ENCODE measurements at places on chromosomes 4 and X. TPM values are rescaled to one million over a fixed set of nuclear protein-coding genes. Genes with fewer than 3 reads are reported as not detected.

GRCh38 chr4:142497606-142498005 is 348.5 kb downstream of the INPP4B start:
- no peak for DNase-seq

GRCh38 chr4:37603070-37603468 is 83.1 kb downstream of the RELL1 start:
- peak; percentile 65 for DNase-seq

The TNMD gene
- polyA plus RNA-seq = 3.1 TPM

DNA sequence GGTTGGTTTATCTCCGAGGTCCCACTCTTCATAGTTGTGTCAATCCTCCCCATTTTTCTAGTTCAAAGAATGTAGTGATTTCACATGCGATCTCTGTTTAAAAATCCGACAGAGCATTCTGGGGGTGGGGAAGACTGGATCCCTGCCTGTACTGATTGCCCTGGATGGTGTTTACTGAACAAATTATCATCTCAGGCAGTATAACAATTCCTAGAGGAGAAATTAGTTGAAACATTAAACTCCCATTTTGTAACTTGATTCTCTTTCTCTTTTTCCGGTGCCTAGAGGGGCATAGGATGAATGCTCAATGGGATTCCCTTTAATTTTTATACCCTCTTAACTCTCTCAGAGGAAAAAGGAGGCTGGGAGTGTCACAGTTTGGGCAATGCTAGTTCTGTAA is 10.0 kb upstream of the CWH43 start:
- DNase-seq = no peak

DNA sequence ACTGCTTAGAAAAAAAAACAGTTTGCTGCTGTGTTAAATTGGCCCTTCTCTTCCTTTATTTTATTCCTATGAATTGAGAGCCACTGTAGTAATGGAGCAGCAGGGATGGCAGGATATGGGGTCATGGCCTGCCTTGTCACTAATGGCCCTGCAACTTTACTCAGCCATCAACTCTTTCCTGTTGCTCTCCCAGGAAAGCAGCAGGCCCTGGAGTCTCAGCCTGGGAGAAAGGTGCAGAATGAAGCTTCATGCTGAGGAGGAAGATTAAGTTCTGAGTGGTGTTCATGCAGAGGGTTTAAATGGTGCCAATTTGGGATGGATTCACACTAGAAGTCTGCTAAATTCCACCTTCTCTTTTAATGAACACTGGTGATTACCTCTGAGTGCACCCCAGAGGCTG is 285.6 kb downstream of the GPAT3 start:
- DNase-seq = no peak

GRCh38 chr4:2243681-2244380 is 1.9 kb upstream of the HAUS3 start:
- no peak for DNase-seq

DNA sequence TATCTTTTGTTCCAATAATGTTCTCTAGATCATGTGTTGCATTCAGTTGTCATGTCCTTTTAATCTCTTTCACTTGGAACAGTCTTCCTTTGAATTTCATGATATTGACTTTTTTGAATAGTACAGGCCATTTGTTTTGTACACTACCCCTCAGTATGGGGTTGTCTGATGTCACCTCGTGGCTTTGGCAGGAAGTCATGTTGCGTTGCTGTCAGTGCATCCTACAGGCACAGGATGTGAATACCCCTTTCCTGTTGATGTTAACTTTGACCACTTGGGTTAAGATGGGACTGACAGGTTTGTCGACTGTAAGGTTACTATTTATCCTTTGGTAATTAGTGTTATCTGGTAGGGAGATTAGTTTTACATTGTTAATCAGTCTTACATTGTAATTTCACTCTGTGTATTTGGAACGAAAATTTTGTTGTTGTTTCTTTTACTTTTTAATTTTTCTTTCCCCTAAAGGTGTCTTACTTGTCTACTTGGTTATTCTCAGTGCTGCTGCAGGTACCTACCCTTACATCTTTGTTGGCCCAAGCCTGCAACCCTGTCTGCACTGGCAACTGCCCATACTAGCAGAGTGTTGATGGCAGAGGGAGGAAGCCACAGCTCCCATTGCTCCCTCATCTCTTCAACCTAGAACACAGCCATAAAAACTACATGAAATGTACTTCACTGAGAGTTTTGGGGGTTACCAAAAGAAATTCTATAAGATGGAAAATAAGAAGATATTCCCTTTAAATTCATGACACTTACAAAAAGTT is 14.7 kb upstream of the ATP8A1 start:
- no peak for DNase-seq

DNA sequence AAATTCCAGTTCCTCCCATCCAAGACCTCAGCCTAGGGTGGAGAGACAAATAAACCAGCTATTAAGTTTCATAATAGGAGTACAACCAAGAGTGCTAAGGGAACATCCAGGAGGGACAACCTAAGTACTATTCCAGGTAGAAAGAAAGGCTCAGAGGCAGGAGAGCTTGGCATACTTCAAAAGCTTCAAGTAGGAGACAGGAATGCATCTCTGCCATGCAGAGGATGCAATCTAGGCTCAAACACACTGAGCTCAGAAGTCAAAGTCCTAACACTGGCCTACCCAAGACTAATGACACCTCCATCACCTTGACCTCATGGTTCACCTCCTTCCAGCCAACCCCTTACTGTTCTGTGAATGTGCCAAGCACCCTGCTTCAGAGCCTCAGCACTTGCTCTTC is 8.1 kb downstream of the WDFY3 start:
- DNase-seq = no peak

The CHRDL1 gene
- 10.5 TPM for polyA plus RNA-seq

The TMSB15A gene
- 71.4 TPM for polyA plus RNA-seq

The SERPINA7 gene
- polyA plus RNA-seq = 0.14 TPM

DNA sequence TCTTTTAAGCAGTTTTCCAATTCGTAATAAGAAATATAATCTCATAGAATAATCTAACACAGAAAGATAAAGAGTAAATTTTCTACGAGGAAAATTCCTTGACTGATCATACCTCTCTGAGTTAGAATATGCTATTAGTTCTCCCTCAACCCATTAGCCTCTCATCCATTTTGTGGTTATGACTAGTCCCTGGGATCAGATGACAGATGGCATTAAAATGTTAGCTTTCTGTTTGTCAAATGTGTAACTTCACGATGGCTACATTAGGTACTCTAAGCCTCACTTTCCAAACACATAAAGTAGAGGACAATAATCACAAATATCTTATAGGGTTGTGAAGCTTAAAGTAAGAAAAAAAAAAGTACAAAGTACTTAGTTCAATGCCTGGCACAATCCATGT is 112.2 kb downstream of the ZAR1 start:
- DNase-seq = no peak

DNA sequence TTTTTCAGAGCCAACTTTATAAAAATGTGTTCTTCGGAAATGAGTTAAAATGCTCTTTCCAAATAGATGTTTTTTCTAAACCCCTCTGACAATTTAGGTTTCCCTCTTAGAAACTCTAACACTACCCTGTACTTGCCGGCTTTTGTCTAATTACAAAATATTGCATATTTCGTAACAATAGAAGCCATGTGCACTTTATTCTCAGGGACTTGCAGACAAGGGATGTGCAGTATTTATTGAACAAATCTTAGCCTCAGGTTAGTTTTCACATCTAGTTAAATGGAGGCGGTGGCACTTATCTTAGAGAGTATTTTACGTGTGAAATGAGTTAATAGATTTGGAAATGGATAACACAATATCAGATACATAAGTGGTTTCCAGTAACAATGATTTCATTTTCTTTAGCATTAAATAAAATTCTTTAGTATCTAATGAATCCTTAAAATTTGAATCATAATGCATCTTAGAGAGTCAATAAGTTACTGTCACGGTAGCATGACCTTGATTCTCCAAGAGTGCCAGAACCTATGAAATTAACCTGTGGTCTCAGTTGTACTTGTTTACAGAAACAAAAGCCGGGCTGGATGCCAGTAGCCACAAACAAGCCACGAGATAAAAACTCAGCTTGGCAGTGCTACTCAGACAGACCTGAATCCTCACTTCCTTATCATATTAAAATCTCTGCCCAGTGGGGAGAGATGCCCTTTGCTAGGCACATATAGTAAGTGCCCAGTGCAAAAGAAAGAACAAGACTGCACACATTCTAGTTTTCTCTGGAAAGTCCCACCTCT is 772 bp upstream of the PABPC4L start:
- no peak for DNase-seq

GRCh38 chr4:138759554-138759902 is 256.1 kb upstream of the NOCT start:
- no peak for DNase-seq

GRCh38 chr4:106530024-106530361 is 161.4 kb upstream of the GIMD1 start:
- no peak for DNase-seq

The GPR82 gene
- polyA plus RNA-seq = 0.13 TPM

- no peak for DNase-seq
These were observed 19.4 kb upstream of the SRD5A3 start for GRCh38 chr4:55326629-55327028.

GRCh38 chr4:153937289-153937688 is 148.4 kb upstream of the SFRP2 start:
- no peak for DNase-seq

DNA sequence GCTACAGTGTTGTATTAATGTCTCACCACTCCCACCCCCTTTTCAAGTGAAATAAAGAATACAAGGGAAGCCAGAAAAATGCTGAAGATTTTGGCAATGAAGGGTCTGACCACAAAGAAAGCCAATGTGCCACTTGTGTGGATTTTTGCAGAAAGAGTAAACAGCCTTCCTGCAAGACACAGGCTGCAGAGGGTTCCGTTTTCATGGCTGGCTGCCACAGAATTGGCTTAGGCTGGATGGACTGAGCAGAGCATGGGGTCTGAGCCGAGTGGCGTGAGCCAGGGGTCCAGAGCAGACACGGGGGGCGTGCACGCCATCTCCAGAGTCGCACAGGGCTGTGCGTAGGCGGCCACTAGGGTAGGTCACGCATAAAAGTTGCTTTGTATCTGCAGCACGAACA is 69.2 kb downstream of the MTNR1A start:
- no peak for DNase-seq

The TREX2 gene
- polyA plus RNA-seq = 0.27 TPM

DNA sequence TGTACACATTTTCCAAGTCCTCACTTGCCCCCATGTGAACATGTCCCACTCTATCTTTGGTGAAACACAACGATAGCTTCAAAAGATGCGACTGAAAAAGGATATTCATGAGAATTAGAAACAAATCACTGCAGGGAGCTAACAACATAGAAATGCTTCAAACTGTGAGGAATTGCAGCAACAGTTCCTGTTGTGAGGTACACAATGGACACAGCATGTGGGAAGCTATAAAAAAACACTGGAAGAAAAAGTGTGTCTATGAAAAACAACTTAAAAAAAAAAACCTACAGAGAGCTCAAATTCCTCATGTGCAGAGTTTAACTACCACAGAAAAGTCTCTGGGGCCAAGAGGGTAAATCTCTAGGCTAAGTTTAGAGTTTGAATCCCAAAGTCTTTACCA is 51.6 kb upstream of the BLTP1 start:
- DNase-seq = no peak

The FAM241A gene
- polyA plus RNA-seq = 1.4 TPM

GRCh38 chr4:5409972-5410618 is 298.3 kb downstream of the EVC2 start:
- no peak for DNase-seq

DNA sequence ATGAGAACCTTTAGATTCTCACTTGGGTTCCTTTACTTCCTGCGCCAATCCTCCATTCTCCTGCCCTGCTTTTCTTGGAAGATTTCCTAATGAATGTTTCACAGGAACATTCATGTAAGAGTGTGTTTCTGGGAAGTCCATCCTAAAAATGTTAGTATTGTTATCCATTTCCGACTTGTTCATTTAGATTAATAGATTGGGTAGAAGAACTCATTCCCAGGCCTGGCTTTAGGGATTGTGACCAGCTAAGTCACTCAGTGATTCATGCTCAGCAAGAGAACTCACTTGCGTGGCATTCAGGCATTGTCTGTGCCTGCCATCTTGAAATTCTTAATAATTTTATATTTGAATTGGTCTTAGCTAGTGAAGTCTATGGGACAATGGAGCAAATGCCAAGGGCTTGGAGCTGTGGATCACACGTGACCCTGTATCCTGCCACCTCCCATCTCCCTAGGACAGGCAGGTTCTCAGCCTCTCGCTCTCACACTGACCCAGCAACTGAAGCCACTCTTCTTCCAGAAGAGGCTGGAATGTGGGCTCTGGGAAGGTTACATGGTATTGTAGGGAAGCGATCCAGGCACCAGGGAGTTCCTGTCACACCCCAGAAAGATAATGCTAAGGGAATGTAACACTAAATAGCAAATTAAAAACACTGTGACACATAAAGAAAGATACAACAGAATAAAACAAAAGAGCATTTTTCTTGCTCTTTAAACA is 562.1 kb downstream of the TMA16 start:
- no peak for DNase-seq

- DNase-seq = no peak
These were observed 82.4 kb downstream of the SOX3 start for GRCh38 chrX:140422501-140422900.

DNA sequence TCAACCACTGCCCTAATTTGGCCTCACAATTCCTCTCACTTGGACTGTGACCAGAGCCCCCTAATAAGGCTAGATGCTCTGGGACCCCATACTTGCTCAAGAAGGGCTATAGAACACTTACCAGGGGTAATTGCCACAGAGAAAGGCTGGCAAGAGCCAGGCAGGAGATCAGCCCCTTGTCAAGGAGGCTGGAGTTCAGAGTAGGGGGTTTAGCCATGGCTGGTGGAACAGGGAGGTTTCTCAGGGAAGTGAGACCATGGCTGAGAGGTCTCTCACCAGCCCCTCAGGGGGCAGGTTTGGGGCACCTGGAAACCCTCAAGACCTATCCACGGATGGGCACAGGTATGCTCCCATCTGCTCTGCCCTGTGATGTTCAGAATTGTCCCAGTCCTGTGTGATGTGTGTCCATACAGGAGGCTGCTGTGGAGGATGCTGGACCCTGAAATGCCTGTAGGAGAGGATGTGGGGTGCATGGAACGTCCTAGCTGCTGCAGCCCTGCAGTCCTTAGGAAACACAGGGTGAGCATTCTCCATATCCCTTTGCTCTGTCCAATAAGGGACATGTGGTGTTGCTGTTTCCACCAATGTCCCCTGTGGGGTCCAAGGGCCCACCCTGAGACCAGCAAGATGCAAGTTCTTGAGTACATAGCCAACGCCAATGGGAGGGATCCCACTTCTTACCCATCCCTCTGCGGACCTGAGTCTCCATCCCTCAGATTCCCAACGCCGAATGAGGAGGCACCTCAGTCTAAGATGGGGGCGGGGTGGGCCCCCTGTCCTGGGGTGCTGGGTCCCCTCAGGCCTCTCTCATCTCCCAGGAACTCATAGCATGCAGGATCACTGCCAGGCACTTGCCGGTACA is 16.4 kb upstream of the HSFX1 start:
- no peak for DNase-seq

The FGD1 gene
- 16.4 TPM for polyA plus RNA-seq
